ENCODE measurements at places on chromosomes 12 and 14.

DNA sequence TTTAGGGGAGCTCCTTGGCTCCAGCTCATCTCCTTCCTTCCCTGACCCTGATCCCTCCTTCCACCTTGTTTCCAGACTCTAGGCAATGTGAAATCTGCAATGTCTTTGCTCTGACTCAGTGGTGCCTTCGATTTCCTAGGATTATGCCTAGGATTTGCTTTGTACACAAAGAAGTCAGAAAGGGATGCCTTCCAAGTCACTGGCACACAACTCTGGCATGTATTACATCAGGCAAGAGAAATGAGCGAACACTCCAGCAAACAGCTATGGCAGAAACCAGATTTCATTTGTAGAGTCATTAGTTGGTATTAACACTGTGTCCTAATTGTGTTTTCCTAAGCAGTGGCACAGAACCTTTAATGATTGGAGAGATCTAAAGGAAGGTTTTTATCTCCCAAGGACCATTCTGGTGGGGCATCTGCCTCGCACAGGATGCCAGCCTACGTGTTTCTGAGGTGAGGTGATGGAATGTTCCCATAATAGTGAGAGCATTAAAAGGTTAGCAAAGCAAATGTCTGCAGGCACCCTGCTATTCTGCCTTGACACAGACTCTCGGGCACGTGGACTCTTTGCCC is 84.9 kb downstream of the WSCD2 start:
- no peak for DNase-seq

DNA sequence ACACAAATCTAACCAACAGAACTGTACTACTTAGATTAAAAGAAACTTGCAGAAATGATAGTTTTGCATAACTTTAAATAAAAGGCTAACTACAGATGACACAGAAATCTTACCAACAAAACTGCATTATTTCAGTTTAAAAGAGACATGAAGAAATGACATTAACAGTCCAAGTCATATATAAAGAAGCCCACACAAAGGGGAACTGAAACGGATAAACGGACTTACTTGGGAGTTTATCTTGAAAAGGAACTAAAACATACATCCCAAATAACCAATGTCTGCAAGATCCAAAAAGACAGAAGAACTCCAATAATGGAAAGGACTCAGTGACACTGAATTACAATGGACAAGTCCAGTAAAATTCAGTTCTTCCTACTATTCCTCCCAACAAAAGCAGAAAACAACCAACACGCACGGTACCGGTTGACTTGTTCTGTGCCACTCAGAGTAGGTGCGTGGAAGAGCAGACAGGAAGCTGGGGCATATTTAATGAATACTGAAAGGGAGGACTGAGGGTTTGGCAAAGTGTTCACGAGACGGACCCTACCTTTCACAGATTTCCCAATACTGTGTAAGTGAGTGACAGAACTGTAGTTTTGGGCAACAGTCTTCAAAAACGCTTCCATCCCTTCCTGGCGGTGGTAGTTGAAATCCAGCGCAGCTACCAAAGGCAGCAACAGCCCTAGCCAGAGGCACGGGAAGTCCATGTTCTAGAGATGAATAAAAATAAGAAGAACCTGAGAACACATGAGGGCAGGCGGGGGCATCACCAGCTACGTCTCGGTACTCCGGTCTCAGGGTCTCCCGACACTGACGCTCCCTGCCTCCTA is 627 bp downstream of the CPM start:
- DNase-seq, result no peak

DNA sequence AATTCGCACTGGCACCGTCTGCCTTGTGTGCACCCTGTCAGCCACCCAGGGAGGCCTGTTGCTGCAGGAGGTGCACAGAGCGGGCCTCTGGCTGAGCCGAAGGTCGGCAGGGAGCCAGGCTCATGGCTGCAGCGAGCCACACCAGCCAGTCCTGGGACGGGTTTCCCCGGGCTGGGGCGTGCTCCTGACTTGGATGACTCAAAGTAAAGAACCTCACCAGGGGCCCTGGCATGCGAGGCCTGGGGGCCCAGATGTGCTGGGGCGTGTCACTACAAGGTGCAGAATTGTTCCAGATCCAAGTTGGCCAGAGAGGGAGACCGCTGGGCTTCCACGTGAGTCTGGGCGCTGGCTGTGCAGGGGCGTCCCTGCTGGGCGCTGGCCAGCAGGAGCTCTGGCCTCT is 34.5 kb downstream of the FBRSL1 start:
- no peak for DNase-seq

- no peak for DNase-seq
Observed at GRCh38 chr14:26282578-26282977, 315.3 kb downstream of the NOVA1 start.

DNA sequence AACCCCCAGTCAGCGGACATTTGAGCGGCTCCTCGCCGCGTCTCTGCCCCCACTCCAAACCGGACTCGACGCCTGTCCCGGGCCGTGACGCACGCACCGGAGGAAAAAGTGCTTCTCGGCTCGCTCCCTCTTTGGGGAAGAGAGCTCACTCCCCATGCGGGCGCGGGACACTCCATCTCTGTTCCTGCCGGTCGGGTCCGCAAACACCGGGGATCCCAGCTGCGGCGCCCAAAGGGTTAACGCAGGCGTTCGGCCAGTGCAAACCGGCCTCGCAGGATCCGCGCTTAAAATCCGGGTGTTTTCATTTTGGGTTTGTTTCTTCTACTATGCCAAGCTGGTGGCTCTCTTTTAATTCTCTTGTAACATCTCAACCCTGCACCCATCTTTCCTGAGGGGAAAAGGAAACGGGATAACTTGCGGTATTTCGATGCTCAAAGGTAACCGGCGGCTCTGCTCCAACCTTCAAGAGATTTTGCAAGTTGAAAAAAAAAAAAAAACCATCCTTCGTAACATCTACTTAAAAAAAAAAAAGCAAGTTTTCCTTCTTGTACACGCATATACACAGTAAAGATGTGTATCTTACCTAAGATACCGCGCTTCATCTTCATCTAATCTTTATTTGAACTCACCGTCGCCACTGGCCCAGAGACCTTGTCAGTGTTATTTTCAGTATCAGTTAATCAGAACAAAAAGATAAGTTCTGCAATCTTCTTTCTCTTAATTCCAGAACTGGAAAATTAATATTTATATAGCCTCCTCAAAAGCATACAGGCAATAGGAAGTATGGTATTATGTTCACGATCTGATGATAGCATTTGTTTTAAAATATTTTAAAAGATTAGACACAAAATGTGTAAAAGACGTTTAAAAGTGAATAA is 1.6 kb upstream of the ATP2B1 start:
- DNase-seq, result no peak

DNA sequence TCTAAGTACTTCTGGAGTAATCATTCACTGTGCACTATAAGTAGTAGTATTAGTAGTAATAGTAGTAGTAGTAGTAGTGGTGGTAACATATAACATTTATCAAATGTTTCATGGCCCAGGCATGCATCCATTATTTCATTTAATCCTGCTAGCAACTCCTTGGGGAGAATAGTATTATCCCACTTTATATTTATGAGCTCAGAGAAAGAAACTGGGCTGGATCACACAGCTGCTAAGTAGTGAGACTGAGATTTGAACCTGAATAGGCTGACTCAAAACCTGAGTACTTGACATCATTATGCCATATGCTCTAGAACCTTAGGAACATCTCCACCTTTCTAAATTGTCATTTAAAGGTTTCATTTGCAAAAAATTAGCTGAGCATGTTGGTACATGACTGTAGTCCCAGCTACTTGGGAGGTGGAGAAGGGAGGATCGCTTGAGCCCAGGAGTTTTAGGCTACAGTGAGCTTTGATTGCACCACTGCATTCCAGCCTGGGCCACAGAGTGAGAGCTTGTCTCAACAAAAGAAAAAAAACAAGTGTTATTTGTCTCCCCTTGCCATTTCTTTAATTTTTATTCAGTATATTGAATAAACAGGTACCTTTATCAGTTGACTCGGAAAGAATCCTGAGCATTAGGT is 11.4 kb upstream of the NID2 start:
- no peak for DNase-seq

GRCh38 chr12:47085815-47086252 is 6.1 kb upstream of the AMIGO2 start:
- no peak for DNase-seq

DNA sequence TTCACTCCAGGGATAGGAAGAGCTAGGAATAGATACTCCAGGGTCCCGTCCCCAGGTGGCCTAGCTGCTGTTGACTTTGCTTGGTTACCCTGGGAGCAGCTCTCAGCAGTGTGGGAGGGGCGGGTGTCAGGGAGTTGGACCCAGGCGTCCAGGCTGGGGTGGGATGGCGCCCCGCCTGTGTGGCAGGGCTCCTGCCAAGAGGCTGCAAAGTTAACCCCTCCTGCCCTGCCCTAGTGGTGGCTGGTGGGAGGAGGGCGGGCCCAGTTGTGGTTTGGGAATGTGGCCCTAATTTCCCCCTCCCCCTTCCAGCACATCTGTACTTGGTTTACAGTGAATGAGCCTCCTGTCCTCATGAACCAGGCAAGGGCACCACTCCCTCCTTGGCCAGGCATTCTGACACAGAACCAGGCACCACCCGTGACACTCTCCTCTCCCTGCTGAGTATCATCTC is 1.7 kb upstream of the RARG start:
- DNase-seq, result no peak

GRCh38 chr14:49940808-49941421 is 48.0 kb downstream of the ARF6 start:
- DNase-seq, result no peak

GRCh38 chr12:20656600-20656999 is 38.5 kb upstream of the SLCO1C1 start:
- no peak for DNase-seq

GRCh38 chr12:6295094-6295811 is 15.2 kb upstream of the PLEKHG6 start:
- DNase-seq, result no peak

DNA sequence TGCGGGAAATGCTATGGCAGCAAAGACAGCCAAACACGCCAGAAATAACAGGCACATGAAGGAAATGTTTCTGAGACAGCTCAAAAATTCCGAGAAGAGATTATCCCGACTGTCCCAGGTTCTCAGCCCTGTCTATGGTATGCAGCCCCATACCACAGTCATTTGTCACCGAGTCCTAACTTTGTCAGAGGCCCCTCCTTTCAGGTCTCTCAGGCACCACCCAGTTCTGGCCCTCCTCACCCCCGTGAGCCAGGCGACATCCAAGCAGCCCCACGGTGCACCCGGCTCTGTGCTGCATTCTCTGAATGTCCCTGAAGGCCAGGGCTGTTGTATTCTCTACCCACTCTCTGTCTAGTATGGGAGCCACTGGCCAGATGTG is 24.0 kb downstream of the SSH1 start:
- DNase-seq, result no peak

DNA sequence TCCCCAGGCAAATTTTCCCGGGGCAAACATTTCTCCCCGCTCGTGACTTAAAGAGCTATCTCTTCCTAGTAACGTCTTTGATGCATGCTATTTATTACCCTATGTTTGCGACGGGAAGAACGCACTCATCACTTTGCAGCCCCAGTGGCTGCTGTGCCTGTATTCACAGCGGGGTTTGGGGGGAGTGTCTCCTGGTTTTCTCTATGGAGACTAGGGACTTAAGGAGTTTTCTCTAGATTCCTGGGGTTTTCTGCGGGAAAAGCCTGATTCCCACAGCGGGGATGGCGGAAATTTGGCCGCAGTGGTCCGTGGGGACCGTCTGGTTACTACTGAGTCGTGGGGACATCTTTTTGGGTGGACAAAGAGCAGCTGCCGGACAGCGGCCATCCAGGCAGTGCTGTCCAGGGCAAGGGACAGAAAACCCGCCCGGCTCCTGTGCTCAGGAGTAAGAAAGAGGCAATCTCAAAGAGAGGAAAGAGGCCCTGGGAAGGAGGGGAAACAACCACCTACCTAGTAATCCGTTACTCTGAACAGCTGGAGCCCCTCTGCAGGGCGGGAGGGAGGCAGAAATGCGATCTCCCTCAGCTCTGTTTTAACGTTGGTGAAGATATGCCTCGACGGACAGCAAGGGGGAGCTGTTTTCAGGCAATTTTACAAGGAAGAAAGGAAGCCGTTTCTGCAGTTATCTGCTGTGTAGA is 771 bp upstream of the AVPR1A start:
- DNase-seq, result no peak

DNA sequence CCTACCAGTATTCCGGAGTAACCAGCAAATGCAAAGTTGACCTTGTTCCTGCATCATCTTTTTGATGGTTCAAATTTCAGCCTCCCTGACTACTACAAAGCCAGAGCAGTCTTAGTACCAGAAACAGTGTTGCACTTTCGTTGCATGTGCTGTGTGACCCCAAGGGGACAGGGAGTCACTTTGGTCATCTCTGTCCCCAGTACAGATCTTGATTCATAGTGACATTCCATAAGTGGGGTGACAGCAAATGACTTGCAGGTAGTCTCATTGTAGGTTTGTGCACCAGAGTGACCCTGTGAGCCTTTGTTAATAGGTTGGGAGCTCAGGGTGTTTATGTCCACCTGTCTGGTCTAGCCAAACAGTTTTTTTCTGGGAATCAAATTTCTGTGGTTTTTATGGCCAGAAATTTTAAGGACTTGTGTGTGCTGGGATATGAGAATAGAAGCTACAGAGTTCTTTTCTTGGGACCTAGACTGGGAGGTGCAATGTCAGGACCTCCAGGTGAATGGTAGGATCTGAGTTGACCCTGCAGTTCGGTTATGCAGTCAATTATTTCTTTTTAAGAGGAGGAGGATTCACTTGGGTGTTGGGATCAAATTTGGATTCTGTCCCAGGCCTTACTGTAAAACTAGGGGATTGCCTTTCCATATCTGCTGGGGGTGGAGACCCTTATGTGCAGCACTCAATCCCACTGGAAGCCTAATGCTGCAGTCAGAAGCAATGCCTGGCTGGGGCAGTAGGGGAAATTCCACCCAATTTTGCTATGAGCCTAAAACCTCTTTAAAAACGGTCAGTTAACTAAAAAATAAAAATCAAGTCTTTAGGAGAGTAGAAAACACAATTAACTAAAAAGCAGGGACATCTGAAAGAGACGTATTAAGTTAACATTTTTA is 10.1 kb downstream of the EIF5 start:
- DNase-seq, result no peak

GRCh38 chr12:77072833-77073495 is 7.6 kb upstream of the E2F7 start:
- DNase-seq, result no peak

- DNase-seq, result no peak
Observed at GRCh38 chr12:108312693-108313189, 26.4 kb downstream of the CMKLR1 start.

DNA sequence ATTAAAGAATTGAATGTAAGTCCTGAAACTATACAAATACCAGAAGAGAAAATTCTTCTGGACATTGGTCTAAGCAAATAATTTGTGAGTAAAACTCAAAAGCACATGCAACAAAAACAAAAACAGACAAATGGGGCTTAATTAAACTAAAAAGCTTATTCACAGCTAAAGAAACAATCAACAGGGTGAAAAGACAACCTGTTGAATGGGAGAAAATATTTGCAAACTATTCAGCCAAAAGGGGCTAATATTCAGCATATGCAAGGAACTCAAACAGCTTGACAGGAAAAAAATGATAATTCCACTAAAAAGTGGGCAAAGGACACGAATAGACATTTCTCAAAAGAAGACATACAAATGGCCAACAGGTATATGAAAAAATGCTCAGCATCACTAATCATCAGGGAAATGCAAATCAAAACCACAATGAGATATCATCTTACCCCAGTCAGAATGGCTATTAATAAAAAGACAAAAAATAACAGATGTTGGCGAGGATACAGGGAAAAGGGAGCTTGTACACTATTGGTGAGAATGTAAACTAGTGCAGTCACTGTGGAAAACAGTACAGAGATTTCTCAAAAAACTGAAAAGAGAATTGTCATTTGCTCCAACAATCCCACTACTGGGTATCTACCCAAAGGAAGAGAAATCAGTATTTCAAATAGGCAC is 177.5 kb upstream of the RTL1 start:
- no peak for DNase-seq

All from stimulated activated CD4-positive, alpha-beta T cell treated with anti-CD3 and anti-CD28 coated beads, TNF-alpha, amount 100 ng/mL, for 48 hours (primary cell).